ENCODE measurements at places on chromosomes 5 and 9.

DNA sequence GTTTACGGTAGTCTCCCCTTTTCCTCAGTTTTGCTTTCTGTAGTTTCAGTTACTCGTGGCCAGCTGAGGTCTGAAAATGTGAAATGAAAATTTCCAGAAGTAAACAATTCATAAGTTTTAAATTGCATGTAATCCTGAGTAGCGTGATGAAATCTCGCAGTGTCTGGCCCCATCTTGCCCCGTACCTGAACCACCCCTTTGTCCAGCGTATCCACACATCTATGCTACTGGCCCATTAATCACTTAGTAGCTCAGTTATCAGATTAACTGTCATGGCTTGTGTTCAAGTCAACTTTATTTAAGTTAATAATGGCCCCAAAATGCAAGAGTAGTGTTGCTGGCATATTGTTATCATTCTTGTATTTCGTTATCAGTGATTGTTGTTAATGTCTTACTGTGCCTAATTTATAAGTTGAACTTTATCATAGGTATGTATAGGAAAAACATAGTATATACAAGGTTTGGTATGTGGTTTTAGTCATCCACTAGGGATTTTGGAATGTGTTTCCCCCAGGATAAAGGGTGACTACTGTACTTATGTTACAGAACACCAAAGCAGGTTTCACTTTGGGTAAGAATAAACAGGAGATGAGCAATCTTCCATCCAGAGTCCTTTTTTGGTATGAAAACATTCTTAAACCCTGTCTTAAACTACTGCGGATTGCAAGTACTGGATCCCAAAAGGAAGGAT, 118.4 kb upstream of the KCNN2 start:
- no peak for DNase-seq

GRCh38 chr5:150502106-150502505, 5.8 kb upstream of the NDST1 start:
- DNase-seq, result no peak

- DNase-seq, result no peak
Observed at GRCh38 chr9:134376386-134377142, 50.3 kb downstream of the RXRA start.

DNA sequence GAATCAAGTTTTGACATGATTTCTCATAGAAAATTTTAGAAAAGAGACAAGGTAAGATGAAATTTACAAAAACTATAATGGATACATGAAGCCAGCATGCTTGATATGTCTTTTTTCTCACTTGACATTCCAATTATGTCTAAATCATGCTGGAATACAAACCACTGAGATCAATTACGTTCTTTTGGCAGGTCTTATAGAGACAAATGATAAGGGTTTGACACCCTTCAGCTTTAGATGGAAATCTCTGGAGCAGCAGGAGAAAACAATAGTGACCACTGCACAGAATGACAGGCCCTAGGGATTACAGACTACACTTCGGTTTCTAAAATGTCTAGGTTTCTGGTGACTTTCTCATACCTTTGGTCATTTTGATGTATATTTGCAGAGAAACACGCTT, 342.9 kb downstream of the TRPM3 start:
- no peak for DNase-seq

DNA sequence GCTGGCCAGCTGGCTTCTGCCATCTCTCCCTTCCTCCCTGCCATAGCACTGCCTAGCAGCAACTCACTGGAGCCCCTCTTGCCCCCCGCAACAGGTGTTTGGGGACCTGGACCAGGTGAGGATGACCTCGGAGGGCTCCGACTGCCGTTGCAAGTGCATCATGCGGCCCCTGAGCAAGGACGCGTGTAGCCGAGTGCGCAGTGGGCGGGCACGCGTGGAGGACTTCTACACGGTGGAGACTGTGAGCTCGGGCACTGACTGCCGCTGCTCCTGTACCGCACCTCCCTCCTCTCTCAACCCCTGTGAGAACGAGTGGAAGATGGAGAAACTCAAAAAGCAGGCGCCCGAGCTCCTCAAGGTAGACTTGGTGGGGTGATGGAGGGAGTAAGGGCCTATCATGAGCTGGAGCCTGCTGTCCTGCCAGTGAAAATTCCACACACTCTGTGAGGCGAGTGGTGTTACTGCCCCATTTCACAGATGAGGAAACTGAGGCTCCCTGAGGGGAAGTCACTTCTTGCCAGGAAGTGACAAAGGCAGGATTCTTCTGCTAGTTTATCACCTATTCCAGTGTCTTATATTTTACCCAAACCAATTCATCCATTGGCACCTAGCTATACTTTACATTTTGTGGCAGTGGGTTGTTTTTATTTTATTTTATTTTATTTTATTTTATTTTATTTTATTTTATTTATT, 10.1 kb downstream of the OLFML2A start:
- DNase-seq, result no peak

DNA sequence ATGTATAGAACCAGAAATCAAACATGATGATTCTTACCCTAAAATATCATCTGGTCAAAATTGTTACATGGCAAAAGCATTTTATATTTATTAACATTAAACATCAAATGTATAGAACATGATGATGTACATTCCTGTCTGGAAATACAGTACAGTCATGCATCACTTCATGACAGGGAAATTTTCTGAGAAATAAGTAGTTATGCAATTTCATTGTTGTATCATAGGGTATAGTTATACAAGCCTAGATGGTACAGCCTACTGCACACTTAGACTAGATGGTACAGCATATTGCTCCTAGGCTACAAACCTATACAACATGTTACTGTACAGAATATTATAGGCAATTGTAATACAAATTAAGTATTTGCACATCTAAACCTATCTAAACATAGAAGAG, 64.6 kb upstream of the VCAN start:
- DNase-seq, result no peak

- no peak for DNase-seq
Observed at GRCh38 chr9:71694332-71694731, 74.0 kb downstream of the CEMIP2 start.

GRCh38 chr9:69696802-69697201, 24.6 kb upstream of the APBA1 start:
- DNase-seq, result no peak

- no peak for DNase-seq
Observed at GRCh38 chr5:31598640-31599611, 40.0 kb upstream of the PDZD2 start.

DNA sequence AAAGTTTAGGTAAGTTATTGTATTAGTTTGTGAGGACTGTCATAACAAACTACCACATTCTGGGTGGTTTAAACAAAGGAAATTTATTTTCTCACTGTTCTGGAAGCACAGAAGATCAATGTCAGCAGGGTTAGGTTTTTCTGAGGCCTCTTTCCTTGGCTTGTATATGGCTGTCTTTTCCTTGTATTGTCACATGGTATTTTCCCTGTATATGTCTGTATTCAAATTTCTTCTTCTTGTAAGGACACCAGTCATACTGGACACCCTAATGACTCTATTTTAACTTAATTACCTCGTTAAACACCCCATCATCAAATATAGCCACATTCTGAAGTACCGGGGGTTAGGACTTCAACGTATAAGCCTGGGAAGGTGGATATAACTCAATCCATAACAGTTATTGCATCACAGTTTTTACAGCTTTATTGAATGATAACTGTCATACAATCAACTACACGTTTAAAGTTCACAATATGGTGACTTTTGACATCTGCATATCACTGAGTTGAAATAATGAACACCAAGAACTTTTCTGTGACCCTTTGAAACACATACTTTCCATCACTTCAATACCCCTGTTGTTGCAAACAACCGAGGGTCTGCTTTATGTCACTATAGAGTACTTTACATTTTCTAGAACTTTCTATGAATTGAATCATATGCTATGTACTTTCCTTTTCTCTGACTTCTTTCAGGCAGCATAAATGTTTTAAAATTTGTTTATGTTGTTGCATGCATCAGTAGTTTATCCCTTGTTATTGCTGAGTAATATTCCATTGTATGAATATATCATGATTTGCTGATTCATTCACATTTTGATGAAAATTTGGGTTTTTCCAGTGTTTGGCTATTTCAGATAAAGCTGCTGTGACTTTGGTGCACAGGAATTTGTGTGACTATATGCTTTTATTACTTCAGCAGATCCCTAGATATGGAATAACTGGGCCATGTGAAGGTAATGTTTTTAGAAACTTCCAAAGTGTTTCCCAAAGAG, 48.5 kb downstream of the MTRR start:
- no peak for DNase-seq

GRCh38 chr9:83964973-83965349, 15.1 kb downstream of the HNRNPK start:
- no peak for DNase-seq

DNA sequence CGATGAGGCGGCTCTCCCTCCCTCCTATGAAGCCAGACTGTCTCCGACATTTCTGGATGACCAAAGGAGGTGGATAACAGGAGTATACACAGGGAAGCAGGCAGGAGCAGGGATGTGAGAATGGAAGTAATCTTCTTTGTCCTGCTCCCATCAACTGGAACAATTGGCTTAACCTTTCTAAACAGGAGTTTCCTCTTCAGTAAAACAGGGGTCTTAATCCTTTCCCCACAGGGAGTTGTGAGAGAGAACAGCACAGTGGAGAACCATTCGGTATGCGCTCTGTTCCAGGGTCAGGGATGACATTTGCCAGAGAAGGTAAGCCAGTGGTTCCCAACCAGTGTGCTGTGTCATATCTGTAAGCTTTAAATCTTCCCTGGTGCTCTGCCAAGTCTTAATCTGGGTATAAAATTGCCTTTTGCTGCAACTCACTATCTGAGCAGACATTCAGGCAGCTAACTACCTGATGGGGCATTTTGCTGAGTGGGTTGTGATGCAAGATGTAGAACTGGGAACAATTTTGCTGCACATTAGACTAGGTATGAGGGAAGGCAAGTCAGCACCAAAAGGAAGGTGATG, 294.8 kb upstream of the KIF2A start:
- DNase-seq, result no peak

DNA sequence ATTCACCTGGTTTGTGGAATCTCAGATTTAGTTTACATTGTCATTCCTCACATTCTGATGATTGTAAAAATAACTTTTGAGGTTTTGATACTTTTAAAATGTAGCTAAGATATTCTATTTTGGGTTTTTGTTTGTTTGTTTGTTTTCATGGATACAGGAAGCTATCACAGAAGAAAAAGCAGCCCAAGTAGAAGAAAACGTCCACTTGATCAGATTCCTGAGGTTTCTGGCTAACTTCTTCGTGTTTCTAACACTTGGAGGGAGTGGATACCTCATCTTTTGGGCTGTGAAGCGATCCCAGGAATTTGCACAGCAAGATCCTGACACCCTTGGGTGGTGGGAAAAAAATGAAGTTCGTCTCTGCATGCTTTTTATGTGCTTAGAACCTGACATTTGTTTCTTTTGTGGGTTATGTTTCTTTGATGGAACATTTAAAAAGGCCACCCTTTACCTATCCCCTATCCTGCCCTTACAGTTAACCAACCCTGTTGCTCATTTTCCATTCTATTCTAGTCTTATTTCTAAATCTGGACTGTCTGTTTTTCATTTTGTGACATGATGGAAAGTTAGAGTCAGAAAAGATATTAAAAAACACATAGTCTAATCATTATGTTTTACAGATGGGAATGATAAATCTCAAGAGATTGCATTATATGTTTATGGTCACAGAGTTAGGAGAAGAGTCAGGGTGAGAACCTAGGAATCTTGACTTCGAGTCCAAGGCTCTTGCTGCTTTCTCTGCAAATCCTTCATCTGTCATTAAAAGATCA, 163.7 kb downstream of the ALDH1A1 start:
- DNase-seq, result no peak

DNA sequence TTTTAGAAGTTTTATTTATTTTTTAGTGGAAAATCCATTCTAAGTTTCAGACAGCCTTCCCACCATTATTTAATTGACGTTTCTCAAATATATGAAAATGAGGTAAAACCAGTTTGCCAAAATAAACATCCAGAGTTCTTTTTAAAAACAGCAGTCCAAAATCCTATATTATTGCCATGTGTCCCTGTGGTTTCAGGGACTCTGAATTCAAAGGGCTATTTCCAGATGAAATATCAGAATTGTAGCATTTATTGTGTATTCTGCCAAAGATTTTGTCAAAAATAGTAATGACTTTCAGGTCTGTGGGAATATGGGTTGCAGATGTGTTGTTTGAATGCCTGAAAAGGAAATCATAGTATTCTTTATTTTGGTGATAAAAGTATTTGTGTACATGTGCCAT, 41.6 kb downstream of the XRCC4 start:
- no peak for DNase-seq

GRCh38 chr9:129740666-129741464, 12.0 kb downstream of the PTGES start:
- DNase-seq, result no peak

GRCh38 chr5:10493884-10494283, 52.2 kb downstream of the ROPN1L start:
- DNase-seq, result no peak

GRCh38 chr5:39197556-39197955, 21.8 kb downstream of the FYB1 start:
- DNase-seq, result no peak

DNA sequence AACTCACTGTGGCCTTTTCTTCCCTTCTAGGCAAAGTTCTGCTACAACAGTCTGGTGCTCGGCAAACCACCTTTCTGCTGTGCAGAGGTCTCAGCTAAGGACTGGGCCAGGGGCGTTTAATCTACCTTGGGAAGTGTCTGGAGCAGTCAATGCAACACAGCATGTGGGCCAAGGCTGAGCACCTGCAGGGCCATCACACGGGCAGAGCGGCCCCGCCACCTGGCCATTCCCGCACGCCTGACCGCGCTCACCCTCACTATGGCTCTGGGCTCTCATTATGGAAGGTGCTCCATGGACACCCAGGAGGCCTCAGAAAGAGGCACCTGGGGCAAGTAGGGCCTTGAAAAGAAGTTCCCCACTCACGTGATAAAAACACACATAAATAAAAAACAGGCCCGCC, 65.7 kb upstream of the TBC1D9B start:
- no peak for DNase-seq

DNA sequence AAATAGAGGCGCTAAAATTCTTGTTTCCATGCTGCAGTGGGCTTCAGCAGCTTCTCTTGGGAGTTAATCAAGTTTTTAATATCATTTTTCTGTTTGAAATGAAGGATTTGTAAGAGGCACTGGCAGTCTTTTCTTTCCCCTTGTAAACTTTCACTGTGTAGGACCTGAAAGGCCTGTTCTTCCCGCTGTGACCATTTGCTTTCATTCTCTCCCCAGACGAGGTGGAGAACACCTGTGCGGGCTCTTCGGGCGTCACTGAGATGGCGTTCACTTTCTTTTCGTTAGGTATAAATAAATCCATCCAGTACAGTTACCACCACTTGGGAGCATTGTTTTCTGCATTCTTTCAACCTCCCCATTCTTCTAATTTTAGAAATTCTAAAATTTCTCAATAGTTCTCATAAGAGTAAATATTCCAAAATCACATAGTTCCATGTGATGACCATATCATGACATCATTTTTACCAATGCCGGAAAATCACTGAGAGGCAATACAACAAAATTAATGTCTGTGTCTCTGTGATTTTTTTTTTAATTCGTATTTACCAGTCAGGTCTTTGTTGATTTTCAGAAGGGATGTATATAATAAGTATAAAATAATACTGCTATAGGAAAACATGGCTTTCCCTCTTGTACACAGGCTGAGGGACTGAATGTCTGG, 131.7 kb upstream of the ICE1 start:
- no peak for DNase-seq
